ENCODE measurements at places on chromosomes 5 and 9. TPM values are rescaled to one million over a fixed set of nuclear protein-coding genes. Genes with fewer than 3 reads are reported as not detected.

CNOT8 gene
- total RNA-seq, result 47.7 TPM

WDR70 gene
- total RNA-seq, result 43.1 TPM

RALGPS1 gene
- total RNA-seq, result 2.6 TPM

DNA sequence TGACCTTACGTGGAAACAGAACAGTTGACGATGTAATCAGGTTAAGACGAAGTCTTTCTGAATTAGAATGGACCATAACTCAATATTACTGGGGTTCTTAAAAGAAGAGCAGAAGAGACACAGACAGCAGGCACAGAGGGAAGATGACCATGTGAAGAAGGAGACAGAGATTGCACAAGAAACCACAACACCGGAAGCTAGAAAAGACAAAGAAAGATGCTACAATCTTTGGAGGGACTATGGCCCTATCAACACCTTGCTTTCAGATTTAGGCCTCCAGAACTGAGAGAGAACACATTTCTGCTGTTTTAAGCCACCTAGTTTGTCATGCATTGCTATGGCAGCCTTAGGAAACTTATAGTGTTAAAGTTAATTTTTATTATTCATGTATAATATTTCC, 27.1 kb downstream of the CDH9 start:
- no peak for DNase-seq

DNA sequence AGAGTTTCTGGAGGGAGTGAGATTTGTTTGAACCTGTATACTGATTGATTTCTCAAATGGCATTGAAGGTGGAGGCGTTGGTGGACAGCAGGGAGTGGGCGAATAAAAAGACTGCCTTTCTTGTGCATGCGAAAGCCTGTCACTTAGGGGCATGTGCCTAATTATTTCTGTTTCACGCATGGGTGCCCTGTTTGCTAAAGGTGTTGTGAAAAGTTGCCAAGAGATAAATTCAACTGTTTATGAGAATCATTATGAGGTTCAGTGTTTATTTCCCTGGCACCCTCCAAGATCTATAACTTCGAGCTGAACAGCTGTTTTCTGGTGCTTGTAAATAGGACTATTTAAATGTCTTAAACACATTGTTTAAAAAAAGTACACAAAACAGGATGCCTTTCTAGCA, 67.4 kb upstream of the DMRTA1 start:
- no peak for DNase-seq

DNA sequence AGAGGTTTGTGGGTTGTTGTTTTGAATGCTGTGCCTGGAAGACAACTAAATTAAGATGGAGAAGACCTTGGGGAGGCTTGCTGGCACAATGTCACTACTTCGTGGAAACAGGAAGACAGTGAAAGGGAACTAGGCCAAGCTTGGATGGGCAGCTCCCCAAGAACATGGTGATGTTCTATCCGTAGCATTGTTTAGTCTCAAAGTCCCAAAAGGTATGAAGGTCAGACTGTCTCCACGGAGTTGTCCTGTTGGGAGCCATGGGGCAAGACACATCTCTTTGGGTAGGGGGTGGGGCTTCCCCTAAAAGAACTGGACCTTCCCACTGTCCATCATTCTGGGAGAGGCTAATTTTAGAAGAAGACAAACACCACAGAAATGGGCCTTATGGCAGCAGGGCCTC, 140.5 kb downstream of the ENTREP1 start:
- DNase-seq, result no peak

GADD45G gene
- 0.20 TPM for total RNA-seq

GRCh38 chr5:80238778-80239679, 16.8 kb downstream of the SERINC5 start:
- DNase-seq, result no peak

GABRA1 gene
- not detected for total RNA-seq

DNA sequence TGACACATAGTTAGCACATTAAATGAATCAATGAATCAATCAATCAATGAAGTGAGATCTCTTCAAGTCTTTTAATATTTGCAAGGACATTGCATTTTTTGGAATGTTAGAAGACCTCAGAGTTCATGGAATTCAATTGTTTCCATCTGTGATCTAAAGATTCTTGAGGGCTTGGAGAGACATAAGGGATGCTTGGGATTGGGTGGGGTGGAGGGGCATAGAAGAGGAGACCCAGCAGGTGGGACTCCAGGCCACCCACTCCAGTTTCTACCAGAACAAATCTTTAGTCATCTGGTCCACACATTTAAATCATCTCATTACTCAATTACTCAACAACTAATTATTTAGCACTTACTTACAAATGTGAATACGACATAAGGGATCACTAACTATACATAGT, 251.0 kb upstream of the TRIM32 start:
- no peak for DNase-seq

FCN2 gene
- not detected for total RNA-seq

CCDC152 gene
- 5.1 TPM for total RNA-seq

GLDC gene
- total RNA-seq, result 0.27 TPM

DNA sequence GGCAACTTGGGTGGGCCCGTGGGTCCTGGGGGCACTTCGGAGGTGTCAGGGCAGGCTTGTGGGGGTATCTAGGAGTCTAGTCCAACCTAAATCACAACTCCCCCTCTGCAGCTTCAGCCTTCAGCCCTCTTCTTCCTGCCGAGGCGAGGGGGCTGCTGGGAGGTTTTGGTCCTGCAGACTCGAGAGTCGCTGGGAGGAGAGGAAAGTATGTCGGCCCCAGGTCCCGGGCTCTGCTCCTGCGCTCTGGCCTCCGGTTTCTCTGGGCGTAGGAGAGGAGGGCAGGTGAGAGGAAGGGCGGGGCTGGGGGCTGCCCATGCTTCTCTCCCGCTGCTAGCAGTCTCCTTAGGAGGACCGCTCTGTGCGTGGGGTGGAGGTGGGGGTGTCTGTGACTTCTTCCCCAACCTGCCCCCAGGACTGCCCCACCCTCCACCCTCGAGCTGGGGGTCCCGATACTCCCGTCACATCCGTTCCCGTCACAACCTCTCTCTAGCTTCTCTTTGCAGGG, 139.8 kb upstream of the COL5A1 start:
- no peak for DNase-seq

GRCh38 chr9:89804766-89805531, 200.1 kb downstream of the GADD45G start:
- DNase-seq, result no peak

C9orf43 gene
- 0.27 TPM for total RNA-seq

DNA sequence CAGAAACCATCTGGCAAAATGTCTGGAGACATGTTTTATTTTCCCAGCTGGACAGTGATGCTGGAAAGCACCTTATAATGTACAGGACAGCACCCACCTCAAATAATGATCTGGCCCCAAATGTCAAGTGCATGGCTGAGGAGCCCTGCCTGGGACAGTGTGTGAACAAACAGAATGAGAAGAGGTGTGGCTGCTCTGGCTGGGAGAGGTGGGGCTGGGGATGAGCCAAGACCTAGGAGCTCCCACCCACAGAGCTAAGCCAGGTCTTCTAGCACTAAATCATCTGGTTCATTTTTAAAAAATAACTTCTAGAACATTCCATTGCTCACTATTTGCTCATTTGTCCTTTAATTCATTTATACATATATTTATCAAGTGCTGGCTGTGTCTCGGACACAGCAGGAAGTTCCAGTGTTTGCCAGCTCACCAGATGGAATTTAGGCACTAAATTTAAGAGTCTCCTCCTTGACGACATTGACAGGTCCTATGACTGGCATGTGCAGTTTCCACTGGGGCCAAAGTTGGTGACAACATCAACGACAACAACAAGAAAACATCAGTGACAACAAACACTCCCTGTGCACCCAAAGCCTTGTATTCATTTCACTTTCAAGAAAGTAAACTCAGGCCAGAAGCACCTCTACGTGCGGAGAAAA, 59.1 kb downstream of the GTF3C4 start:
- DNase-seq, result no peak

DNA sequence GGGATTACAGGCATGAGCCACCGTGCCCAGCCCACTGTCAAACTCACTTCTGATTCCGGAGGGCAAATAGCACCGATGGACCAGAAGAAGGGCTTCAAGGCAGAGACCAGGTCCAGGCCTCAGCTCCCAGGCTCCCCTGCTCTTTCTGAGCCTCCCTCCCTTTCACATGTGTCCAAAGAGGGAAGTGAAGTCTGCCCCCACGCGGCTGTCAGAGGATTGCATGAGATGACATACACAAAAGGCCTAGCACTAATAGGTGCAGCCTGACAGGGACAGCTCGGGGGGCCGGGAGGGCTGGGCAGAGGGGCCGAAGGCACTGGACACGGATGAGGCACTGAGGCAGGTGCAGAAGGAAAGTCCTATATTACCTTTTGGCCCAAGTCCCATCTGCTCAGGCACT, 16.1 kb downstream of the FBP1 start:
- DNase-seq, result peak; percentile 68

DNA sequence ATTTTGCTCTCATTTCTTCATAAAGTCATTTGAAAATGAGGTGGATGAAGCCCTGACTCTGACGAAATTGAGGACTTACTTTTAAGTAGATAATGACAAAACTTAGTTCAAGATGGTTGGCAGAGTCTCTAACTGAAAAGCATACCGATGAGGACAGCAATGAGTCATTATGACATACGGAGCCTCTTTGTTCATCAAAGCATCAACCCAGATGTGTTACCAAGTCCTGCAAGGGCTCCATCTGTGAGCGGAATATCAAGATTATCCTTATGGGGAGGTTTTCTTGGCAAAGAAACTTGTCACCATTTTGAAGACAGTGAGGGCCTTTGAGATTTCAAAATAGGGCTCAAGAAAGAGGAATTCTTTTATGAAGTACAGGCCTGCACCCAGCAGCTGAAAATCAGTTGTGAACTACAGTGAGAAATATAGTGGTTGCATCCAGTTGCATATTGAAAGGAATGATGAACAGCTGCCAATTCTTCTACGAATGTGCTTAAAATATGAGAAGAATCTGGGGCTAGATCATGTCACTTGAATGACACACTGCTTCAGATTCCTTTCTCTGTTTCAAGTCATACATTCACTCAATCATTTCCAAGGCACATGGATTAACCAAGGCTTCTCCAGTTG, 86.6 kb upstream of the SLC24A2 start:
- no peak for DNase-seq

ARSI gene
- total RNA-seq, result 0.04 TPM
